SK-N-SH (cell line): ENCODE measurements at places on chromosomes 3 and 15. TPM values are rescaled to one million over a fixed set of nuclear protein-coding genes. Genes with fewer than 3 reads are reported as not detected.

MUC13 gene
- polyA plus RNA-seq, result not detected in 2 replicates

HGD gene
- not detected in 2 replicates for polyA plus RNA-seq

DNA sequence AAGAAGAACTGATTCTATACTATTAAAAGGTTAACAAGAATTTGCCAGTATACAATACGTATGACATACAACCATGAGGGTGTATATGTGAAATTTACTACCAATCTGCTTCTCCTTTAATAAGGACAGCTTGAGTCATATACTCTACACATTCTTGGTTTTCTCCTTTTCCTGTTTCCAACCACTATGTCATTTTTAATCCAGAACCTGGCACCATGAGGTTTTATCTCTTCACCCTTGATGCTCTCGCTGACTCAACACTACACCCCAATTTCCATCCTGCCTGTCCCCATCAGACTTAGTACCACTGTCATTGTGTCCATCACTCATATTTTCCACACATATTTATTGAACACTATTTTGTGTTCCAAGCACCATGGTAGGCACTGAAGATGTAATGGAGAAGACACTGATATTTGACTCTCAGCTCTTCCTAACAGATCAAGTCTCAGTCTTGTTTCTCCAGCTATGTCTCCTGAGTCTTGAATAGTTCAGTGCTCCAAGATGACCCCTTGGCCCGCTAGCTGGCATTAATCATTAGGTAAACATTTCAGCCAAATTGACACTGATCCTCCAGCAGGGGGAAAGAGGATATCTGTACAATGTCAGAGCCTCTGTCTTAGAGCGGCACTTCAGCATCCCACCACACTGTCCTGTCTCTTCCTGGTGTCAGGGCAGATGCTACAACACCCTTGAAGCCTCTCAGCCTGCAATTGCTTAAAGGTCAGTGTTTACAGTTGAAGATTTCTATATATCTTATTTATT is 11.2 kb upstream of the COL8A1 start:
- no peak for DNase-seq

DNA sequence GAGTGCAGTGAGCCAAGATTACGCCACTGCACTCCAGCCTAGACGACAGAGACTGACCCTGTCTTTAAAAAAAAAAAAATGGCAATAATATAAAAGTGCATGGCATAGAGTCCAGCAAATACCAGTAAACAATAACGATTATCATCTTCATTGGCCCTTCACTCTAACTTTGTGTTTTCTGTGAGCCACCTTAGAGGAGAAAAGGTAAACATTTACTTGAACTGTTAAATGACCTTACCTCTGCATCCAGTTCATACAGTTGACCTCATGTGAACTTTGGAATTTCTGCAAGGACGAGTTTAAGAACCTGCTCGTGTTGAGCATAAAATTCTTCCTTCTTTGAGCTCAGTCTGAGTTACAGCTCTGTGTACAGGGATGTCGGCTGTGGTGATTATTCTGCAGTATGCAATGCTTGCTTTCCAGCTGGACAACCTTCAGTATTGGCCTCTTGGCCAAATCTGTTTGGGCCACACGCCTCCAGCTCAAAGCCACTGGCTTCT is 56.6 kb downstream of the RLBP1 start:
- no peak for DNase-seq
